ENCODE measurements at places on chromosomes 12 and 14. TPM values are rescaled to one million over a fixed set of nuclear protein-coding genes. Genes with fewer than 3 reads are reported as not detected.

Gene MANSC1
- total RNA-seq: 66.7 TPM

Gene SLC10A1
- total RNA-seq: 0.86 TPM

Gene GXYLT1
- 9.6 TPM for total RNA-seq

Gene C14orf93
- 13.9 TPM for total RNA-seq

Gene SPTB
- 3.1 TPM for total RNA-seq

Gene DCN
- total RNA-seq: 387 TPM

Gene RND1
- 14.6 TPM for total RNA-seq

Gene PRH2
- not detected for total RNA-seq

Gene PTPN21
- 33.7 TPM for total RNA-seq

Gene TRHDE
- 6.9 TPM for total RNA-seq

Gene AGAP2
- total RNA-seq: 2.6 TPM

Gene FZD10
- total RNA-seq: 1.1 TPM

Gene PELI2
- 26.0 TPM for total RNA-seq

Gene TAC3
- 0.52 TPM for total RNA-seq

Gene SERPINA4
- total RNA-seq: 133 TPM

Gene WNT1
- total RNA-seq: 0.29 TPM

Gene PRB2
- not detected for total RNA-seq

Gene CMAS
- total RNA-seq: 55.2 TPM

Gene OR4E2
- total RNA-seq: not detected

Gene KRT77
- not detected for total RNA-seq

Gene TMEM30B
- total RNA-seq: 97.8 TPM

Gene AKAP6
- total RNA-seq: 40.1 TPM

Gene CCDC197
- not detected for total RNA-seq

Gene ADCY4
- total RNA-seq: 29.0 TPM

Data from mucosa of gallbladder (tissue), 1 donor.